NCI-H1092 (cell line): ENCODE measurements at places on chromosomes 4 and X.

DNA sequence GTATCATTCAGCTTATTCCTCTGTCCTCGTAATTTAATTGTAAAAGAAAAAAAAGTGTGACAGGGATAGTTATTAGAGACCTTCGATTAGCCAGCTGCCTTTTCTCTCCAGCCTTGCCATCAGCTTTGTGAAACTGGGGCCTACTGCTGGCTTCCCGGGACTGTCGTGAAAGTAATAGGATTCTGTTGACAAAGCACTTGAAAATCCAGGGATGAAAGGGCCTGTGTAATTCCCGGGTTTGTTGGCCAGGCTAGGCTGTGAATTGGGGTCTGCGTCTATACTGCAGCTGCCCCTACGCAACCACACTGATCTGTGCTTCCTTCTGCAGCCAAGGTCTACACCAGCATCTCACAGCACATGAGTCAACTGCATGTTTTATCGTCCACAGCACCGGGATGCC lies 120.4 kb upstream of the SCML1 start:
- DNase-seq: peak; percentile 89

DNA sequence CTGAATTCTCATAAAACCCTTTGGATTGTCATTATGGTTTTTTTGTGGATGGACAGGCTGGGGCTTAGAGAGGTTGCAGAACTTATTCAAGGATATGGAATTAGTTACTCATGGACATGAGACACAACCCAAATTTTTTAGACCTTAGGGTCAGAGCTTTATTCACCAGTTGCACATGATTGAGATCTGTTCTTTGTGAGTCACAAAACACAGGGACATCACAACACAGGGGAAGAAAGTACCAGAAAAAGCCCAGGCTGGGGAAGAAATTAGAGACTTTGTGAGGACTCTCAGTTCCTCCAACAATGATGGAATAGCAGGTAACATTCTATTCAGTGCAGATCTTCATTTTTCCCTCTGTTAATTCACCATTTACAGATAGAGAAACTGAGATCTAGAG lies 602.4 kb upstream of the CPEB2 start:
- DNase-seq: no peak

- no peak for DNase-seq
Observed at GRCh38 chrX:20225488-20225833, 41.2 kb downstream of the RPS6KA3 start.

DNA sequence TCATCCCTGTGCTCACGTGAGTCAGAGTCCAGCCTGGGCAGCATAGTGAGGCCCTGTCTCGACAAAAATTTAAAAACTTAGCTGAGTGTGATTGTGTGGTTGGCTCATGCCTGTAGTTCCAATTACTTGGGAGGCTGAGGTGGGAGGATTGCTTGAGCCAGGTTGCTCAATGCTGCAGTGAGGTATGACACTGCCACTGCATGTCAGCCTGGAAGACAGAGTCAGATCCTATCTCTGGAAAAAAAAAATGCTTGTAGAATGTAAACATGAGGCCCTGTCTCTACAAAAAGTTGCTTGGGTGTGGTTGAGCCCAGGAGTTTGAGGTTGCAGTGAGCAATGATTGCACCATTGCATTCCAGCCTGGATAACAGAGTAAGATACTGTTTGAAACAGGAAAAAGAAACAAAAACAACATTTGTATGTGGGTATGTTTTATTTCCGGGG lies 11.3 kb upstream of the YTHDC1 start:
- no peak for DNase-seq

- DNase-seq: no peak
Observed at GRCh38 chr4:80253510-80253909, 13.0 kb upstream of the FGF5 start.

- no peak for DNase-seq
Observed at GRCh38 chr4:37935026-37935425, 25.2 kb upstream of the PTTG2 start.

- peak; percentile 84 for DNase-seq
Observed at GRCh38 chr4:140427106-140427918, at the start of gene CLGN. Gene CLGN (minus strand): TSS chr4:140427648. CDS start chr4:140413078, 14,570 bp downstream.

DNA sequence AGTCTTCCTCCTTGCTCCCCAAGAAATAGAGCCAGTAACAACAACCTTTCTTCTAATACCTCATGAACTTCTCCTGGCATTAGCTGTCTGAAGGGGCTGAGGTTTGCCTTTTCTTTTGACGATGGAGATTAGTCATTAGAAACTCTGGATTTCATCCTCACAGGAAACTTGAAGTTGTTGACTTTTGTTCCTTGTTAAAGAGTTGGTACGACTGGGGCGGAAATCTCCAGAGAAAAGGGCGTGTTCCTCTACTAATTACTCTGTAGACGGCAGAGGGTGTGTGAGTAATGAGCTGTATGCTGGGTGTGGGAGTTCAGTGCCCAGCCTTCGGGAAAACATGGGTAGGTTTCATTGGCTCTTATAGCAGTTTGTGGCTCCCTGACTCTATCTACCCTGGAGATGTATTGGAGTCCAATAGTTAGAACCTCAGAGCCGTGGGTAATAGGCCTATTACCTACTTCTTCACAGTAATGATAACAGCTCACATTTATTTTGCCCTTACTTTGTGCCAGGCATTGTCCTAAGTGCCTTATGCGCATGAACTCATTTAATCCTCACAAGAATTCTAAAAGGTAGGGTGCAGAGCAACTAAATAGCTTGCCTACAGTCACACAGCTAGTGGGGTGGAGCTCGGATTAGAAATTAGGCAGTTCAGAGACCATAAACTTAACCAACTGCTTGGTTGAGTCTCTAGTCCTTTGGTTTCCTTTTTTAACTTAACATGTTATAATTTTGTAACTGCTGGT lies 23.4 kb downstream of the TMEM164 start:
- DNase-seq: no peak

GRCh38 chr4:112110059-112110425 lies 35.2 kb upstream of the FAM241A start:
- DNase-seq: no peak

DNA sequence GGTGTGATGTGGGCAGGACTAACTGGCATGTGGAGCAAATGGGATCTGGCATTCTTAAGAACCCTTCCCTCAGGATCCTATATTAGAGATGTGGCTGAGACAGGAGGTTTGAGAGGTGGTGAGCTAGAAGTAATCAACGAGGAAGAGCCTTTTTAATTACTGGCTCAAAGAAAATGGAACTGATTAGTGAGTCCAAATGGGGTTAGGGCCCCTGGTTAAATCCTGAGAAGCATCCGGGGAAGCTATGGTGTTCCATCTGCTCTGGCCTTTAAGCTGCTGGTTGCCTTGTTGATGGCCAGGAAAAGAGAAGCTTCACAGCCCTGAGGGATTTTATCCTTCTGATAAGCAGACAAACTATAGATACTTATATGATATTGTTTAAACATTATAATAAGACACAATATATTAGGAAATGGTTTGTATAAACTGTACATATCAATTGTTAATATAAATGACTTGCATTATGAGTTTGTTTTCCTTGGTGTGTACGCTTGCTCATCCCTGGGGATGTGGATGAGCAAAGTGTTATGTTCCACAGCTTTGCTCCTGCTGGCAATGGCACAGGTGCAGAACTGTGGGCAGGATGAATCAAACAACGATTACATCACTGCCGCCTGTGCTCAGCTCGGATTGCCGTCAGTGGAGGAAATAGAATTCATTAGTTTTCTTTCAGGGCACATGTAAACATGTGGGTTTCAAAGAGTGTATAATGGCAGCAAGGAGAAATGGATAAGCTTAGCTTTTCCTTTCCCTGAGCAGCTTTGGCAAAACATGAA lies 328.6 kb upstream of the ARX start:
- DNase-seq: no peak

- no peak for DNase-seq
Observed at GRCh38 chr4:108849611-108850168, 86.8 kb upstream of the ETNPPL start.

DNA sequence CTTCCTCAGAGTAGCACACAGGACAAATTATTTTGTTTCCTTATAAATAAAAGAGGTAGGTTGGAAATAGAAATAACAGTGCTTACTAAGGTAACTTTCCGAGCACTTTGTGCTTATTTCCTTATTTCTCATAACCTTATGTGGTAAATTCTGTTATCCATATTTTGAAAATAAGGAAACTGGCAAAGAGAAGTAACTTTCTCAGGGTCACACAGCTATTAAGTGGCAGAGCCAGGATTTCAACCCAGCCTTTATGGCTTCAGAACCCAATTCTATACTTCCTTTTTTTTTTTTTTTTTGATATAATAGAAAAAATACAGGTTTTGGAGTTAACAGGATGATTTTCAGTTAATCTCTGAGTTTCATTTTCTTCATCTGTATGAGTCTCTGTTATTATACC lies 3.3 kb downstream of the UTP3 start:
- DNase-seq: no peak

GRCh38 chr4:2831611-2832308 lies 11.9 kb upstream of the ADD1 start:
- DNase-seq: no peak

DNA sequence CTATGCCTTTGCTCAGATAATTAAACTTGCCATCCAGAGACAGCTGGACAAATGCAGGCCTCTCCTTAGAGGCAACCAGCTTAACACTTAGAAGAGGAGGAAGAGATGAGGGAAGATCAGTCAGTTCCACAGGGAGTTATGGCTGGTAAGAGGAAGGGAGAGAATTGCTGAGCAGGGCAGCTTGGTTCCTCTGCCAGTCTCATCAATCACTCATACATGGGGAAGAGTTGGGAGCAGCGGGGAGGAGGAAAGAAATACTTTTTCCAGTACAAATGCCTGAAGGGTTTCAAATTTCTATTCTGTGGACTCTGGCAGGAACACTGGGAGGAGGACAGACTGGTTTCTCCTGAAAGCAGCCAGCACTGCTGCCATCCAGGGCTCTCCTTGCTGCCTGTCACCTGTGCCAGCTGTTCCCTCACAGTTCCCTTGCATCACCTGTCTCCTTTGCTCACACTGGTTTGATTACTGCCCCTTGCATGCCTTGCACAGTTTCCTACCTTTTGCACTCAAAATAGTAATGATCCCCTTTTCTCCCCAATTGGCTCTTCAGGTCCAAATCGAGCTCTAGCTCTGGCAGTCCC lies 59.5 kb downstream of the PGRMC2 start:
- no peak for DNase-seq

- no peak for DNase-seq
Observed at GRCh38 chrX:39907964-39908661, 189.6 kb downstream of the BCOR start.

DNA sequence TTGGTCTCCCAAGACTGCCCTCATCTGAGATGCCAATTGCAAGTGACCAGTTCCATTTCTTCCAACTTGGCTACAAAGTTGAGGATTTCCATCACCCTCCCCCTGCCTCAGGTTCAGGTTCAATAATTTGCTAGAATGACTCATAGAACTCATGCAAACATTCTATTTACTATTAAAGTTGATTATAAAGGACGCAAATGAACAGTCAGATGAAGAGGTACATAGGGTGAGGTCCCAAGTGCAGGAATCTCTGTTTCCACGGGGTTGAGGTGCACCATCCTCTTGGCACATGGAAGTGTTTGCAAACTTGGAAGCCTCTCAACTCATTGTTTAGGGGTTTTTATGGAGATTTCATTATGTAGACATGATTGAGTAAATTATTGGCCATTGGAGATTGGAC lies 41.0 kb downstream of the FGFBP1 start:
- no peak for DNase-seq

DNA sequence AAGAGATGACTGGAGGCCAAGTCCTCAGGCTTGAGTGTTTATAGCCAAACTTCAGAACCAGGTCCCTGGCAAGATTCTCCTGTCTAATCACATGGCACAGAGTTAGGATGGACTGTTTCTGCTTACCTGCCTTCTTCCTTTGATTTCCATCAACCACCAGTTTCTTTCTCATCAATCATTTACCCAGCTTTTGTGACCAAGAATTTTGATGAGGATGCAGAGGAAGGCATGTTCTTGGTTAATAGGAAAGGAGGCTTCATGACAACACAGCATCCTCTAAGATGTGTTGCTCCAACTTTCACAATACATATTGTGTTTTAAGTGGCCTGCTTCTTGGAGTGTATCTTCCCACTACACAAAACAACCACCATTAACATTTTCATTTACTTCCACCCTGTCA lies 65.3 kb downstream of the NFKB1 start:
- DNase-seq: no peak

DNA sequence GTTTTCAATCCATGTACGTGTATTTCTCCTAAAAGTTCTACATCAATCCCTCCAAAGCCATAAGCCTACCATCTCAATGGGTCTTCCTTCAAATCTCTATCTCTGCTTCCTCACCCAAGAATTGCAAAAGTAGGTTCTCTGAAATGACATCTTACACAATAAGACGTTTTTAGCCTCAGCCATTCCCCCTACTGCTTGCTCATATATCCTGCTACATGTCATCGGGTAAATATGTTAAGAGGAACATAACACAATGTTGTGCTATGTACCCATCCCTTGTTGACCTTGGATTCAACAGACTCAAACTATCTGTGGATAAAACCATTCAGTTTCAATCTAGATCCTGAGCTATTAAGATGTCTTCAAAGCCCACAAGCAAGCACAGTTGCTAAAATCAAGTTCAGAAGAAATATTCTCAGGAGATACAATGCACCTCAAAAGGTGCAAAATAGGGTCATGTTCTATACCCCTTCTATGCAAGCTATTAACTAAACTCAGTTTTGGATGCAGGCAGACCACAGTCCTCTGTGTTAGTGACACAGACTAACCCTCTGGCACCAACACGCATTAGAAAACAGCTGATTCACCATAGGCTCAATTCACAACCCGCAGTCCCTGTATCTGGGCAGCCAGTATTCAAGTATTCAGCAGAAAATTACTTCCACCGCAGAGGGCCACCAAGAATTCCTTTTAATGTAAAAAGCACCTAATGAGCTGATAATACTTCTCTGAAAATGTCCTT lies 56.8 kb downstream of the CD99L2 start:
- DNase-seq: peak; percentile 13

DNA sequence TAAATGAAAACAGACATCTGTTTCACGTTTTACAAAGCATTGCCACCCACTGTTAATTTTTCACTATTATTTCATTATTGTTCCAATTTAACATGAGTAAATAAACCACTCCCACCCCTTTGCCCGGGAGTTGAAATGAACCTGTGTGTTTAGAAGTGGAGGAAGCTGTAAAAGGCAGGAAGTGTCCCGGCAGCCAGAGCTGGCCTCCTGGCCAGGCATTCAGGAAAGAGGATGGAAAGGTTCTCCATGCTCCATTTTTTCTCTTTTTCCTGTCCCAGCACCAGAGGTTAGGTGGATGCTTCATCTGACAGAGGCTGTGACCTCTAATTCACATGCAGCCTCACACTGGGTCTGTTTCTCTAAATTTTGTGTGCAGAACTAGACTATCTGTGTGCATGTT lies 55.5 kb upstream of the LNX1 start:
- peak; percentile 19 for DNase-seq

GRCh38 chrX:13990126-13990800 lies 39.4 kb downstream of the GEMIN8 start:
- DNase-seq: no peak

DNA sequence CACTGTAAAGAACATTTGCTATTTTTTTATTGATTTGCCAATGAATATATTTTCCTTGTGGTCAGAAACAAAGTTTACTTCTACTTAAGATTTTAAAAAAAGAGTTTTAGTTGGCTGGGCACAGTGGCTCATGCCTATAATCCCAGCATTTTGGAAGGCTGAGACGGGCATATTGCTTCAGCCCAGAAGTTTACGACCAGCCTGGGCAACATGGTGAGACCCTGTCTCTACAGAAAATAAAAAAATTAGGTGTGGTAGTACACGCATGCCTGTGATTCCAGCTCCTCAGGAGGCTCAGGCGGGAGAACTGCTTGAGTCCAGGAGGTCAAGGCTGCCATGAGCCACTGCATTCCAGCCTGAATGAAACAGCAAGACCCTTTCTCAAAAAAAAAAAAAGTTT lies 36.8 kb downstream of the LRP2BP start:
- no peak for DNase-seq
